ENCODE measurements at places on chromosomes 2 and 18.

DNA sequence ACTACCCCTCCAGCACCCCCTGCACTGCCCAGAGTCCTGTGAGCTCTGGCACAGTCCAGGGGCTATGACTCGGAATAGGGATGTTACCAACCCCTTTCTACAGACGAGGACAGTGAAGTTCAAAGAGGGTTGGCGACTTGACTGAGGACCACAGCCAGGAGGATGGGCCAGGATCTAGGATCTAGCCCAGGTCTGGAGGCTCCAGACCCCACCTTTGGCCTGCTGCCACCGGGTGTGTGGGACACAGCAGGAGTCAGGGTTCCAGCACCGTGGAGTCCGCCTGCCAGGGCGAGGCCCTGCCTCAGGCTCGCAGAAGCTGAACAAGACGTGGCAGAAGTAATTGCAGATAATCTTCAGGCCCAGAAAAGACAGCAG lies 37.9 kb upstream of the GPC1 start:
- DNase-seq = peak; percentile 21

GRCh38 chr2:9260464-9260918 lies 53.9 kb downstream of the ASAP2 start:
- no peak for DNase-seq

- no peak for DNase-seq
These were observed 53.4 kb upstream of the ODC1 start for GRCh38 chr2:10501451-10501961.

DNA sequence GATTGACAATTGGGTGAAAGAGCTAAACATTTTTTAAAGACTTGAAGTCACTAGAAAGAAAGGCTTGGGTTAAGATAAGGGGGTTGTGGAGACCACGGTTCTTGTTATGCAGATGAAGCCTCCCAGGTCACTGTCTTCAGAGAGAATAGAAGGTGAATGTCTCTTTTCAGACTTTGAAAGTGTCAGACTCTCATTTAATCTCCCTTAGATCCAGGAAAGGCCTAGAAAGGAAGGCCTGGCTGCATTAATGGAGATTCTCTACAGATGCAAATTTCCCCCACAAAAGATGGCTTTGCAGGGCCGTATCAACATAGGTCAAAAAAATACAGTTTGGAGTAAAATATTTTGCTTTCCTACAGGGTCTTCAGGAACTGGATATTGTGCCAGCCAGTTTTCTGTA lies 193.9 kb downstream of the RTP5 start:
- DNase-seq = no peak

DNA sequence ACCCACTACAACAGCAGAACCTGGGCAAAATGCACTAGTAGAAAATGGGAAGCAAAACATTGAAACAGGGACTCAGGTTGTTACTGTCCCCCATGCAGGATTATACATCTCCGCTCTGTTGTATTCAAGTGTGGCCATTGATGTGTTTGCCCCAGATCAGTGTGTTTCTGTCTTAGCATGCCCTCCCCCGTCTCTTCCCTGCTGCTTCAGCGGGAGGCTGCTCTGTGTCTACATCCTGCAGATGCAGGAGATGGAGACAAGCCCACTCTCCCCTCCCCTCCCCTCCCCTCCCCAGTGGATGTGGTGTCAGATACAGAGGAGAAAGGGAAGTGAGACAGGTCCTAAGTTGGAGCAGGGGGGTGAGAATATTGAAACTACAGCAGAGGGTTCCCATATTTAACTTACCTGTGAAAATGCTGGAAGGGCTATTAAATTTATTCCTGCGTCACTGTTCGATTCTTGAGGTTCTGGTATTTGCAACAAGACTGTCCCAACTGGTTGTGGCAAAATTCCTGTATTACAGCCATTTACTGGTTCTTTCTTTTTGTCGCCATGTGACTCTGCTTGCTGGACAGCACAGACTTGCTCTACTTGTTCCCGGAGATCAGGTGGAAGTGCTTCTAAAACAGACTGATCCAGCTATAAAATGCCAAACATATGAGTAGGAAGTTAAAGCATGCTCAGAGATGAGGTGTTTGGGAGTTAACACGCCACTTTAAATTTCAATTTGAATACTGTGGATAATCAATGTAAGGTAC lies 67.0 kb downstream of the EIF5B start:
- peak; percentile 36 for DNase-seq
